Aortic smooth muscle cell (primary cell): ENCODE measurements at places on chromosomes 7 and 10. TPM values are rescaled to one million over a fixed set of nuclear protein-coding genes. Genes with fewer than 3 reads are reported as not detected.

GDF2 gene
- total RNA-seq, result not detected in 2 replicates

PAX4 gene
- not detected in 2 replicates for total RNA-seq

CYP2E1 gene
- 0.40 and 0.56 TPM in 2 replicates for total RNA-seq

SERPINE1 gene
- 413 and 548 TPM in 2 replicates for total RNA-seq

SLC39A12 gene
- total RNA-seq, result not detected in 2 replicates

ACBD7 gene
- 4.8 and 5.3 TPM in 2 replicates for total RNA-seq

CALD1 gene
- total RNA-seq, result 313 and 329 TPM in 2 replicates

GAD2 gene
- not detected in 2 replicates for total RNA-seq

GPR22 gene
- not detected in 2 replicates for total RNA-seq

CCL24 gene
- not detected in 2 replicates for total RNA-seq

CTAGE15 gene
- 0.06 and 0.13 TPM in 2 replicates for total RNA-seq

RPEL1 gene
- total RNA-seq, result 0.12 TPM in 1 of 2 replicates, not detected in the other

SOSTDC1 gene
- total RNA-seq, result 0.81 TPM in 1 of 2 replicates, not detected in the other

TMEM196 gene
- total RNA-seq, result not detected in 2 replicates

TBL2 gene
- 60.9 and 81.9 TPM in 2 replicates for total RNA-seq

HYAL4 gene
- total RNA-seq, result not detected in 2 replicates

TSPAN33 gene
- total RNA-seq, result 0.06 and 0.13 TPM in 2 replicates
